Activated CD8-positive, alpha-beta memory T cell treated with anti-CD3 and anti-CD28 coated beads, Interleukin-2, amount 10 ng/mL, durations not matched to agents 7 days and 5 days (primary cell): ENCODE measurements at places on chromosomes 16 and 17.
A peak's percentile ranks its signal among the peaks of the same experiment; 100 is the strongest.

DNA sequence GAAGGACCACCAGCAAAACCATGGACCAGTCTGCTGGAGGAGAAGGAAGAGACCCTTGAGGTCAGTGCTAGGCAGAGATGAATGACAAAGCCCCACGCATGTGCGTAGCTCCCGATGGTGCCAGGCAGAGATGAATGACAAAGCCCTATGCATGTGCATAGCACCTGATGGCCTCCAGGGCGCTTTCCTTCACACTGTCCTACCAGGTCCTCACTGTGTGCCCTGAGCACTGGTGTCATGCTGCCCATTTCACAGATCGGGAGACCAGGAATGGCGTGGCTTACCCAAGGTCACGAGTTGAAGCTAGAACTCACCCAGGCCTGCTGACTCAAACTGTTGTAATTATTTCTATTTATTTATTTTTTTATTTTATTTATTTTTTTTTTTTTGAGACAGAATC, 149.6 kb downstream of the KATNIP start:
- no peak for DNase-seq

- DNase-seq: no peak
Observed at GRCh38 chr17:9498490-9498889, 77.1 kb downstream of the STX8 start.

DNA sequence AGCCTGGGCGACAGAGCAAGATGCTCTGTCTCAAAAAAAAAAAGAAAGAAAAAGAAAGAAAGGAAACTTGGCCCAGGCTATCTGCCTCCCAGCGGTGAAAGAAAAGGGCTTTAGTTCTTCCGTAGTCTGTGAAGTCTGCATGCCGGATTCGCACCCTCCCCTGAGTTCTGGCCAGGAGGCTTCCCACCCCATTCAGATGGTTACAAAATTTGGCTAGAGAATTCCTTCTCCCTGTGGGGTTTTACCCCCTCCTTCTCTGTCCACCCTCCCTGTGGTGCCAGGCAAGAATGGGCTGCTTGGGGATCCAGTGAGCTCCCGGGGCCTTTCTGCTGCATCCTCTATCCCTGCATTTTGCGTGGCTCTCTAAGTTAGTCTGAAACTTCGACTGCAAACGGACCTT, 37.8 kb downstream of the PAFAH1B1 start:
- no peak for DNase-seq

GRCh38 chr17:56863974-56864373, 30.0 kb downstream of the DGKE start:
- no peak for DNase-seq

GRCh38 chr17:6485646-6486412, 41.6 kb downstream of the PIMREG start:
- DNase-seq: no peak

DNA sequence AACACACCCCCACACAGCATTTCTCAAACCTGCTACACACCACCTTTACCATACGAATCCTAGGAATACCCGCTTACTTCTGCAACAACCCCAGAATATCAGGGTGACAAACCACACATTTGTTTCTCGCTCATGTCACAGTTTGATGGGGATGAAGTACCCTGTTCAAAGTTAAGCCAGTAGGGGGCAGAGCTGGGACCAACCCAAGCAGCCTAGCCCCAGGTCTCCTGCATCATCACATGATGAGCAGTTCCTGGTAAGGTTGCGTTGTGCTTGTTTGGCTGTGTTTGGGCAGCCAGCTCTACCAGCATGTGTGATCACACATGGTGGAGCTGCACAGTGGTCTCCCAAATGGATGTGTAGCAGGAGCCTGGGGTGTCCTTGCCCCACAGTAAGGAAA, 103.6 kb upstream of the C16orf82 start:
- DNase-seq: no peak

DNA sequence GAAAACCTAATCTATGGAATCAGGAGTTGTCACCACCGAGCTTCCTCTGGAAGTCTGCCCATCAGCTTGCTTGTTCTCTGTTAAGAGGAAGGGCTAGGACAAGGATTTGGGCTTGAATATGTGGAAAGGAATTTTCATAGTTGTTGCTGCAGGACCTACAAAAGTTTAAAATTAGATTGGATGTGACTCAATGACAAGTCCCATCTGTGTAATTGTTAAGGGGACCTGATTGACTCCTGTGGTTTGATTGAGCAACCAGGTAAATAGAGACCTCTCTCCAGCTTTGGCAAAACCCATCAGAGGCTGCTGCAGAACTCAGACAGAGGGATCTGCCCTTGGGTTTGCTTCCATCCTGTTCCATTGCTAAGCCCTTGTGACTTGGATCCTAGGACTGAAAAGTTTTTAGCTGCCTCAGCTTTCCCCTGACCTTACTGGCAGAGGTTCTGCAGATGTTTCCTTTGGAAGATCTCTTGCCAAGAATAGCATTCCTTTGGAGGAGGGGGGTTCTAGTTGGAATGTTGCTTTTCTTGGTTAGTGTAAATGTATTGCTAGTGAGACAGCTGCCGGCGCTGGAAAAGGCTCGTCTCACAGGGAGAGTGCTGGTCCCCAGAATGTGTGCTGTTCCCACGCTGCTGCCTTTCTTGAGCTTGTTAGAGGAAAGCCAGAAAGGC, 50.0 kb downstream of the SF3B3 start:
- no peak for DNase-seq

GRCh38 chr17:29145289-29146073, 34.7 kb downstream of the MYO18A start:
- DNase-seq: peak; percentile 88

GRCh38 chr16:28307936-28308335, 15.6 kb downstream of the SBK1 start:
- DNase-seq: no peak

DNA sequence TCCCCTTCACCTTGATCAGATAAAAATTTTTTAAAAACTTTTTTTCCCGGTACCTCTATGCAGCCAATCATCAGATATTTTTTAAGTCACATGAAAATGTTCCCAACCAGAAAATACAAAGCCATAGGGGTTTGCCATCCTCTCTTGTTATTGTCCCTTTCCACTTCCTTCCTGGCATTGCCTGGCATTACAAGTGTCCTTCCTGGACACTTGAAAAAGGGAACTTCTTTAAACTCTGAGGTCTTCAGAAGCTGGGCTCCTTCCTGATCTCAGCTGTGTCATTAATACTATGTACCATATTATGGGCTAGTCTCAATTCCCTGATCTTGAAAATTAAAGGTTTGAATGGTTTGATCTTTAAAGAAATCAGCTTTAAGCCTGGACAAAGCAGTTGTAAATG, 64.9 kb downstream of the TEX14 start:
- no peak for DNase-seq

- DNase-seq: no peak
Observed at GRCh38 chr16:23288209-23288608, 13.9 kb upstream of the SCNN1B start.

DNA sequence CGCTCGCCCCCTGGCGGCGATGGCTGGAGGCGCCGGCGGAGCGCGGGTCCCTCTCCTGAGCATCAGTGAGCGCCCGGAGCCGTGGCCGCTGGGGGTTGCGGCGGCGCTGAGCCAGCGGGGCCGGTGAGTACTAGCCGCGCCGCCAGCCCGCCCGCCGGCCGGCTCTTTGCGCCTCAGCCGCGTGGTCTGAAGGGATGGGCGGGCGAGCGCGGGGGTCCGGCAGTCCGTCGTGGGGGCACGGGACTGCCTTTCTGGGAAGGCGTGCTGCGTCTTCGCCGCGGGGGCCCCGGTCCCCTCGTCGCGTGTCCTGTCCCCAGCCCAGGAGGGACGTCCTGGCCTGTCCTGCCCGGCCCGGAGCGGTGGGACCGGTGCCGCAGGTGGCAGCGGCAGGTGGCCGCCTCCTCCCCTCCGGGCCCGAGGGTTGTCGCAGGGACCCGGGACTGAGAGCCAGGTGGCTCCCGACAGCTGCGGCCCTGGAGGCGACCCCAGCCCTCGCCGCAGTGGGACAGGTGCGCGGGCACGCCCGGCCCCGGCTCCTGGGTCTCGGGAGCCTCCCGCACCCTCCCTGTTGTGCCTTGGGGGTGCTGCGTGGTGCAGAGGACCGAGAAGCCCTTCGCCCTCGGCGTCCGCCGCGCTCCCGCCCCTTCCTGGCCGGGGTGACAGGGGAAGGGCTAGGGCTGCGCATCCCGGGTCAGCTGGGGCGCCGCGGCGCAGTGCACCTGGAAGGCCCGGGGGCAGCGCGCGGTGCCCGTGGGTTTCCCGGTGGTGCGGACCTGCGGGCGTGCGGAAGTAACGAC, at the start of gene SPECC1:
TSS of gene SPECC1 (plus strand) at position 58 of the 797 bp plus-strand sequence. CDS start 87,293 bp downstream, outside the sequence.
- DNase-seq: peak; percentile 90

DNA sequence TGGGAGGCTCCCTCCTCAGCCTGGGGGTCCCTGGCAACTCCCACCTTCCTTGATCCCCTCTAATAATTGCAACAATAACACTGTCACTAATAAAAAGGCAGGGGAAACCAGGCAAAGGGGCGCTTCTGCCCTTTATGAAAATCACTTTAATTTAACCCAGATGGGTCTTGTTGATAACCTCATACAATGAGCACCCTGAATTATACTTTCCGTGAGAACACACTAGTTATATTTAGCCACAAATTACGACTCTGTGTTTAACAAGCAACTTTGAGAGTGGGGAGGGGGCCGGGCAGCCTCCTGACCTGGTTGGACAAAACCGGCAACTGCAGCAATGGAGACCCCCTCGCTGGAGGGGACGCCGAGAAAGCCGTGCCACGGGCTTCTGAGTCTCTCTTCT, 5.7 kb upstream of the BAHCC1 start:
- no peak for DNase-seq

GRCh38 chr17:78672005-78672404, 94.8 kb upstream of the DNAH17 start:
- no peak for DNase-seq

DNA sequence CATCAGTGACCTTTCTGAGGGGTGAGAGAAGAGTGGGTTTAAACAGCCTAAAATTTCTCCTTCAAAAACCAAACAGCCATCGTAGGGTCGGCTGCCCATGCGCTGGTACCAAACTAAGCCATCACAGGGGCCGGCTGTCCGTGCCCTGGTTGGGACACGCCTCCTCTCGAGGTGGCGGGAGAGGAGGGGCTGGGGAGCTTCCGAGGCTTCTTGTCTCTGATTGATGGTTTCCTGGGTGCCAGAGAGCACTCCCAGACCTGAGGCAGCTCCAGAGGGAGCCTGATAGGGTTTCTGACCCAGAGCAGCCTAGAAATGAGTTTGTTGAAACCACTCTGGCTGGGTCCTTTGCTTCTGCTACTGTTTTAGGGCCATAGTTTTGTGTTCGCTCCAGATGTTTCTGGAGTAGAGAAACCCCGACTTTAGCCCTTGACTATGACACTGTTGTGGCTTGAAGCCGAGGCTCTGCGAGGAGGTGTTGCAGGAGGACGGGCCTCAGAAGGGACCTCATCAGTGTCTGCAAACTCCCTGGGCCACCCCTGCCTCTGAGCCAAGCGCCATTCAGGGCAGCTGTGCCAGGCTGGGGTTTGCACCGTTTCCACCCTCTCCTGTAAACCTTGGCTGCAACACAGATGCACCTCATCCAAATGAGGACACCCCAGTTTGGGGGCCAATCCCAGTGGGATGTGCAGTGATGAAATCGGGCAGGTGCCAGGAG, 6.2 kb downstream of the ZNF276 start:
- peak; percentile 40 for DNase-seq

DNA sequence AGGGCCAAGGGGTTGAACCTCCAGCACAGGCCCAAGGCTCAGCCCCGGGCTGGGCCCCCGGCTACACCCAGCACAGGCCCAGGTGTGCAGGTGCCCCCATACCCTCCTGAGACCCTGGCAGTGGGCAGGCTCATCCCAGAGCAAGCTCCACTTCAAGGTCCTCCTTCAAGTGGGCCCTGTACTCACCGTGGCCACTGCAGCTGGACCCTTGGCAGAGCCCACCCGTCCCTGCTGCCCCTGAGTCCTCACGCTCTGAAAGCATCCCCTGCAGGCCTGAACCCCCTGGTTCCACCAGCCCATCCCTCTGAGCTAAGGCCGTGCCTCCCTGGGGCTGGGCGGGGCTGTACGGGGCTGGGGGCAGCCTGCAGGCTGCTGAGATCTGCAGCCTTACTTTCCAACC, 11.2 kb upstream of the CACNA1H start:
- DNase-seq: no peak

- DNase-seq: peak; percentile 59
Observed at GRCh38 chr17:1643293-1643998, 2.1 kb downstream of the SCARF1 start.

- DNase-seq: no peak
Observed at GRCh38 chr17:2899906-2900305, 103.7 kb downstream of the RAP1GAP2 start.

DNA sequence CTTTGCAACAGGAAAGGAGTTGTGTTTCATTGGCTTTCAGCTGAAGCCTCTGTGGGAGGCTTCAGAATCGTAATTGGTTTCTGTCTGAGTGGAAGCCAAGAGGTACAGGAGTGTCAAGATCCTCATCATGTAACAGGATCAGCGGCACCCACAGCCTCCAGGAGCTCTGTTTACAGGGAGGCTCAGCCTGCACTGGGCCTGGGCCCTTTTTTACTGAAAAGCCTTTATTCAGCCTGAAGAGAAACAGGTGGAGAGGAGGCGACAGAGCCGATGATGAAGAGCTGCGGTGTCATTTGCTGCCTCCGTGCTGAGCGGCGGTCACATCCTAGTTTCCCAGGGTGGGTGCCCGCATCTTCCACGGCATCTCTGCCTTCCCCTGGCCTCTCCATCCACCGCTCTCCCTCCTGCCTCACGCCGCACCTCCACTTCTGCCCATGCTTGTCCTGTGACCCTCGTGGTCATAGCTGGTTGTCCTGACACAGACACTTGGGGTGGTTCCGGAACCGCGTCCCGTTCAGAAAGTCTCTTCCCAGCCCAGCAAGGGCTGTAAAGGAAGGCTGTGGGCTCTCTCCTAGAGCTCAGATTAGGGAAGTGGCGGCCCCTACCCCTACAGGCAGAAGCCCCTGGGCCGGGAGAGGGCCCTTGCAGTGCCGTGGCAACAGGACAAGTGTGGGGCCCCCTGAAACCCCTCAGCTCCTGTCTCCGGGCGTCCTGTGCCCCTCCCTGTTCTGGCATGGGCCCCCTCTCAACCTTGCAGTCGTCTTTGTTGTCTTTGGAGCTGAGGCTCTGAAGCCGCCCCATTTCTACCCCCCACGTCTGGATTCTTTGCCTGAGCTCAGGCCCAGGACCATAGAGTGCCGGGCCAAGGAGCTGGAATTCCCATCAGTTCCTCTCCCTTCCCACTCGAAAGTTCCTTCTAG, 53.9 kb upstream of the CHMP6 start:
- no peak for DNase-seq

- peak; percentile 66 for DNase-seq
Observed at GRCh38 chr17:43316522-43317142, 82.2 kb upstream of the ARL4D start.

DNA sequence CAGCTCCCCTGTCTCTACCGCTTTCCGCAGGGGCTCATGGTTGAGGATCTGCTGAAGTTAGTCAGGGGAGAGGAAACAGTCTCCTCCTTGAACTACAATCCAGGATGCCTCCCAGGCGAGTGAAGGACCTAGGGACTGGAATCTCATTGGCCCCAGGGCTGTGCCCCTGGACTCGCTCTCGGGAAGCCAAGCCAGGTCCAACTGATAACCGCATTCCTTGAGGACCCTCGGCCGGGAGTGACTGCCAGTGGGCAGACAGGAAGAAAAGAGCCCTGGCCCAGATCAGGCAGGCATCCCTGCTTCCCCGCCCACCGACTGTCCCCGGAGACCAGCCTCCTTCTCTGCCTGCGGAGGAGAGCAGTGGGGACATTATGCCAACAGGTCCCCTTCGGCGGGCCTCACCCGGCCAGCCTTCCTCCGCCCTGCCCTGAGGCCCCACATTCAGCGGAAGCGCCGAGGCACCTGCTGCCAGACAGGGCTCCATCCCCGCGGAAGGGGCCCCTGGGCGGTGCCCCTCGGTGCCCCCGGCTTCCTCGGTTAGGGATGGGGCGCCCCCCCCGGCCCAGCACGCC, 776 bp downstream of the LRRC75A start:
- DNase-seq: peak; percentile 51

- no peak for DNase-seq
Observed at GRCh38 chr17:2948721-2949468, 114.5 kb downstream of the OR1D5 start.

GRCh38 chr16:83887080-83887479, 11.8 kb upstream of the MLYCD start:
- no peak for DNase-seq
